ENCODE measurements at places on chromosomes 16 and 17.

DNA sequence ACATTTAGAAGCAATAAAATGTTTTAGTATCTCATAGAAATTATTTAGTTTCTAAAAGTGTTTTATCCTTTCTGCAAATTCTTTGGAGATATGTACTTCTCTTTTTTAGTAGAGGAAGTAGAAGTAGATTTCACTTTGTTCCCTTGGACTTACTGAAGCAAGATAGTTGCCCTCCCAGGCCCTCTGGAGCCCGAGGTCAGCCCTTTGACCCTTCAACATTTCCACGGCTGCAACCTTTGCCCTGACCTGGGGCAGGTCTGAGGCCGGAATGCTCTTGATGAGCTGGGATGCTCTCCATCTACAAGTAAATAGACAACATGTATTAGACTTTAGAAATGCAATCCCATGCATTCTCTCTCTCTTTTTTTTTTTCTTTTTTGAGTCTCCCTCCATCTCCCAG lies 167.5 kb downstream of the CDK5R1 start:
- DNase-seq: no peak

DNA sequence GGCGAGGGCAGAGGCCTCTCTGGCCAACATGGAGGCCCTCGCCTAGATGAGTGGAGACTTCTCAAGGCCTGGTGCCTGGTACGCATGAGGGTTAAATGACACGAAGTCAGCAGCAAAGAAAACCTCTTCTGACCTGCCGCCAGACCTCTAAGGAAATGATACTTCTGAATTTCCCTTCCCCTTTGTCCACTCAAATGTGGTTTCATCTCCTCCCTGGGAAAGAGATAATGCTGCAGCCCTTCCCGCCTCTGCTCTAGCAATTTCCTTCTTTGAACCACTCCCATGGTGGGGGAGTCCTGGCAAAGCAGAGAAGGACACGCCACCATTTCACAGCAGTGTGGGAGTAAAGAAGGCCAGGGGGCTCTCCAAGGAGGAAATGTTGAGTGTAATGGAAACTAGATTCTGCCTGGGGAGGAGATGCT lies 65.7 kb upstream of the BCAR1 start:
- DNase-seq: no peak

DNA sequence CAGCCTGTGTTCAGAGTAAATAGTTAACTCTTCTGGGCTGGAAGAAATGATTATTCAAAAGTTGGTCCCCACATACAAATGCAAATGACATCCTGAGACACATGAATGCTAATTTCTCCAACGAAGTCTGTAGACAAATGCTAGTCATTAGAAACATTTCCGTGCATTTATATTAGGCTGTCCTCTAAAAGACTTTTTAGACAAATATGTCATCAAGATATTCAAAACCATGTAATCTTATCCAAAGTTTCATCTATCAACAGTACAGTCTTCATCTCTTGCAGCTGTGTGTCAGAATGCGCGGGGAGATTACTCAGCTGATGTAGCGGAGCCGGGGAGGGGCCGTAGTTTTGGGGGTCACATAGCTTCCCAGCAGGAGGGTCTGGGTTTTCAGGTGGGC lies 33.8 kb upstream of the MAF start:
- no peak for DNase-seq

DNA sequence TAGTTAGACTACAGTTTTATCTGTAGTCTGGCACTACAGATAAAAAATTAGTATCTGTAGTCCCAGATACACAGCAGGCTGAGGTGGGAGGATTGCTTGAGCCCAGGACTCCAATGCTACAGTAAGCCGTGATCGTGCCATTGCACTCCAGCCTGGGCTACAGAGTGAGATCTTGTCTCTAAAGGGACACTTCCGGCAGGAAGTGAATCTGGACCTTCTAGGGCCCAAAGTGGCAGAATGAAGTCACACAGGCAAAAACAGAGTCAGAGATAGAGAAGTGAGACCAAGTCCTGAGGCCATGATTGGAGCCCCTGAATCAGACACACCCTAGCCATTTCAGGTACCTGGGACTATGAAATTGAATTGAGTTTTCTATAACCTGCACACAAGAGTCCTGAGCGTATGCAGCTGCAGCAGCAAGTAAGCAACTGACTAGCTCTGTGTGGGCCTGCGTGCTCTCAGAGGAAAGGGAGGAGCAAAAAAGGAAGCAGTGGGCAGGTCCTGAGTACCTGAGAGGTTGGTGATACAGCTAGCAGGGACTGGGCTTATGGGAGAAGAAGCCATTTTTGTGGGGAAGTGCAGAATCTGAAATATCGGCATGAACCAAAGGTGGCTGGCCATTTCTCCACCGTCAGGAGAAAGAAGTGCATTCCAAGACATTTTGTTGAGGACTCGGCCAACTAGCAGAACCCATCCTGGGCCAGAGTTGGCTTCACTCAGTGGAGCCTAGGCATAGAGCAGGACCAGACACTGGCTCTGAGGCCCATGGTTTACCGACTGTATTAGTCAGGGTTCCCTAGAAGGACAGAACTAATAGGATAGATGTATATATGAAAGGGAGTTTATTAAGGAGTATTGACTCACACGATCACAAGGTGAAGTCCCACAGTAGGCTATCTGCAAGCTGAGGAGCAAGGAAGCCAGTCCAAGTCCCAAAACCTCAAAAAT lies 27.2 kb upstream of the BRD7 start:
- DNase-seq: no peak

- DNase-seq: peak; percentile 93
Observed at GRCh38 chr16:75070012-75070841, 46.4 kb downstream of the LDHD start.

- no peak for DNase-seq
Observed at GRCh38 chr17:53791551-53791950, 31.2 kb upstream of the KIF2B start.

GRCh38 chr17:53979991-53980390 lies 157.3 kb downstream of the KIF2B start:
- no peak for DNase-seq

GRCh38 chr17:21095735-21096134 lies 31.0 kb upstream of the DHRS7B start:
- peak; percentile 19 for DNase-seq

Data from Caco-2 (cell line).